ENCODE measurements at places on chromosomes 16 and 17.

GRCh38 chr16:14284930-14285512 is 213.9 kb downstream of the MRTFB start:
- no peak for DNase-seq

GRCh38 chr17:79991140-79991923 is 44.3 kb downstream of the TBC1D16 start:
- DNase-seq: peak; percentile 76

DNA sequence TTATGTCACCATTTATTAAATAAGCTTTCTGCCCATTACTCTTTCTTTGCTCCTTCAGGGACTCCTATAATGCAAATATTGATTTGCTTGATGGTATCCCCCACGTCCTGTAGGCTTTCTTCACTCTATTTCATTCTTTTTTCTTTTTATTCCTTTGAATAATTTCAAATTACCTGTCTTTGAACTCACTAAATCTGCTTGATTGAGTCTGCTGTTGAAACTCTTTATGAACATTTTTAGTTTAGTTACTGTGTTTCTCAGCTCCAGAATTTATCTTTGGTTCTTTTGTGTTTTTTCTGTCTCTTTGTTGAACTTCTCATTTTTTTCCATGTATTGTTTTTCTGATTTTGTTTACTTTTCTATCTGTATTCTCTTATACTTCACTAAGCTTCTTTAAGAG is 254.4 kb upstream of the CCL2 start:
- DNase-seq: no peak

GRCh38 chr16:56558024-56558747 is 6.7 kb upstream of the MT4 start:
- no peak for DNase-seq

DNA sequence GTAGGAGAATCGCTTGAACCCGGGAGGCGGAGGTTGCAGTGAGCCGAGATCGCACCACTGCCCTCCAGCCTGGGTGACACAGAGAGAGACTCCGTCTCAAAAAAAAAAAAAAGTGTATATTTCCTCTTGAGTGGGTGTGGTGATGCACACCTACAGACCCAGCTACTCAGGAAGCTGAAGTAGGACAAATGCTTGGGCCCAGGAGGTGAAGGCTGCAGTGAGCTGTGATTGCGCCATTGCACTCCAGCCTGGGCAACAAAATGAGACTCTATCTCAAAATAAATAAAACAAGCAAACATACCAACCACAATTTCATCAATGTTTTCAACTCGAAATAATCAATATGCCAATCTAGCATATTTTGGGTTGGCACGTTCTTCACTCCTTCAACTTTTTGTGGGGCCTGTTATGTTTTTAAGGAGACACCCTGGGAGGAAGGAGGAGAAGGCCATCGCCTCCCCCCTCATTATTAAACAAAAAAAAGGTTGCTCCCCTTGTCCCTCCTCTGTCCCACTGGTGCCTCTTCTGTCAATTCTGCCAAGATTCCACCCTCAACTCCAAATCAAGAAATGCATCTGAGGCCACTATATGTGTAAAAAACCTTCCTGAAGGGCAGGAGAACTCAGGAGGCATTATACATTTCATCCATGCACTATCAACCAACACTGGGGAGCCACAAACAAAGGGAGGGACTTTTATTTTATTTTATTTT is 52.4 kb upstream of the ATF7IP2 start:
- no peak for DNase-seq

DNA sequence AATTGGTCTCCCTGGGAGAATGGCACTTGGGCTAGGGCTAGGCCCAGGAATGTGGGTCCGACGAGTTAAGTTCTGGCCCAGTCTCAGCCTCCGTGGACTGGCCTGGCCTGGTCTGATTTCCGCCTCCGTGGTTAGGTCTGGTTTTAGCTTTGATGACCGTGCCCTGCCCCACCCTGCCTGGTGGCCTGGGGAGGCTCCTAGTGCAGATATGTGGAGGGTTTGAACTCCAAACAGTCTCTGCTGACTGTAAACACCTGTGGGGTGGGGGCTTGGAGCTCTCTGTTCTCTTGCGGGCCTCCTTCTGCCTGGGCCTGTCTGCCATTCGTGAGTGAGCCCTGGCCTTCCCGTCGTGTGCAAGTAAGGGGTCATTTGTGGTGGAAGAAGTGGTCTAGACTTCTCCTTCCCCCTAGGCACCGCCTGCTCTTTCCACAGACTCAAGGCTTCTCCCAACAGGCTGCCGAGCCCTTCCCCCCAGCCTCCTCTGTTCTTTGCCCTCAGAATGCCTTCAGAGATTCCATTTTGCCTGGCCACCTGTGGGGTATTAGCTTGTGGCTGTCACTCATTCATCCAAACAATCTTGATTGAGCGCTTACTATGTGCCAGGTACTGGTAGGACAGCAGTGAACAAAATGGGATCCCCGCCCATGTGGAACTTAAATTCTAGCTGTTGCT is 1.6 kb downstream of the ATP6V0C start:
- DNase-seq: no peak

GRCh38 chr17:48587276-48588073 is 2.6 kb downstream of the HOXB3 start:
- no peak for DNase-seq

GRCh38 chr17:39660397-39661385 is 4.5 kb upstream of the TCAP start:
- no peak for DNase-seq

DNA sequence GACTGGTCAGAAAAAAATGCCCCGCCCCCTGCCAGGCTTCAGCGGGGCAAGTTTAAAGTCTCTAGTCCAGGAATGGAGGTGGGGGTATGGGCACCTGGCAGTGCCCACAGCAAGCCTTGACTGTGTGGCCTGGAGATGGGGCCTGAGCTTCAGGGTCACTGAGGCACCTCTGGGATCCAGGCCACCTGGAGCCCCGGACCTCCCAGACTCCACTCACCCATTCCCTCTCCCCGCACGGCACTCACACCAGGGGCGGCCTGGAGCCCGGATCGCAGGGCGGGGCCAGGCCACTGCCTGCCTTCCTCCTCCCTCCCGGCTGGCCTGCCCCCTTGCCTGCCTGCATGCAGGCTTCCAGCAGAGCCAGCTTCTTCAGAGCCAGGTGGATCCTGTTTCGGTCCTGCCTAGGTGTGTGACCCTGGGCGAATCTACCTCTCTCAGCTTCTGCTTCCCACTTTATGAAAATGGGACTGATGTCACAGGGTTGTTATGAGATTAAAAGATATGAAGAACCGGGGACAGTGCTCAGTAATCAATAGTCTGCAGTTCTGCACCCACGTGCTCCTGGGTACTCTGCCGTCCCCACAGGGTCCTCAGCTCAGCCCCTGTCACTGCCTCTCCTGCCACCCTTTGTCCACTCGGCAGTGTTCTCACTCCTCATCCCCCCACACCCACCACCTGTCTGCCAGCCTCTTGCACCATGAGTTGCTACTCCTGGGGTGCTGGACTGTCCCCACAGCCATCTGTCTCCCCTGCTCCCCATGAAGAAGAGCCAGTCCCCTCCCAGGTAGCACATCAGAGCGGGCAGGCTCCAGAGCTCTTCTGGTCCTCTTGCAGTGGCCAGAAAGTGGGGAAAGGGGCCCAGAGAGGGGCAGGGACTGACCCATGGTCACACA is 1.2 kb upstream of the TCAP start:
- no peak for DNase-seq

- DNase-seq: no peak
Observed at GRCh38 chr16:77652399-77652798, 69.9 kb upstream of the NUDT7 start.

- no peak for DNase-seq
Observed at GRCh38 chr17:46974086-46974485, 5.0 kb downstream of the RPRML start.

DNA sequence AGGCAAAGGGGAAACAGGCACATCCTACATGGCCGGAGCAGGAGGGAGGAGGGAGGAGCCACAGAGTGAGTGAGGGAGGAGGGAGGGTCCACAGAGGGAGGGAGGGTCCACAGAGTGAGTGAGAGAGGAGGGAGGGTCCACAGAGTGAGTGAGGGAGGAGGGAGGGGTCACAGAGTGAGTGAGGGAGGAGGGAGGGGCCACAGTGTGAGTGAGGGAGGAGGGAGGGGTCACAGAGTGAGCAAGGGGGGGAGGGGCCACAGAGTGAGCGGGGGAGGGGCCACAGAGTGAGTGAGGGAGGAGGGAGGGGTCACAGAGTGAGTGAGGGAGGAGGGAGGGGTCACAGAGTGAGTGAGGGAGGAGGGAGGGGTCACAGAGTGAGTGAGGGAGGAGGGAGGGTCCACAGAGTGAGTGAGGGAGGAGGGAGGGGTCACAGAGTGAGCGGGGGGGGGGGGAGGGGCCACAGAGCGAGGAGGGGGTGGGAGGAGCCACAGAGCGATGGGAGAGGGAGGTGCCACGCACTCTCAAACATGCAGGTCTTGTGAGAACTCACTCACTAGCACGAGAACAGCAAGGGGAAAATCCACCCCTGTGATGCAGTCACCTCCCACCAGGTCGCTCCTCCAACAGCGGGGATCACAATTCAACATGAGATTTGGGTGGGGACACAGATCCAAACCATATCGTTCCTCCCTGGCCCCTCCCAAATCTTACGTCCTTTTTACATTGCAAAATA is 24.3 kb upstream of the CDH15 start:
- no peak for DNase-seq

DNA sequence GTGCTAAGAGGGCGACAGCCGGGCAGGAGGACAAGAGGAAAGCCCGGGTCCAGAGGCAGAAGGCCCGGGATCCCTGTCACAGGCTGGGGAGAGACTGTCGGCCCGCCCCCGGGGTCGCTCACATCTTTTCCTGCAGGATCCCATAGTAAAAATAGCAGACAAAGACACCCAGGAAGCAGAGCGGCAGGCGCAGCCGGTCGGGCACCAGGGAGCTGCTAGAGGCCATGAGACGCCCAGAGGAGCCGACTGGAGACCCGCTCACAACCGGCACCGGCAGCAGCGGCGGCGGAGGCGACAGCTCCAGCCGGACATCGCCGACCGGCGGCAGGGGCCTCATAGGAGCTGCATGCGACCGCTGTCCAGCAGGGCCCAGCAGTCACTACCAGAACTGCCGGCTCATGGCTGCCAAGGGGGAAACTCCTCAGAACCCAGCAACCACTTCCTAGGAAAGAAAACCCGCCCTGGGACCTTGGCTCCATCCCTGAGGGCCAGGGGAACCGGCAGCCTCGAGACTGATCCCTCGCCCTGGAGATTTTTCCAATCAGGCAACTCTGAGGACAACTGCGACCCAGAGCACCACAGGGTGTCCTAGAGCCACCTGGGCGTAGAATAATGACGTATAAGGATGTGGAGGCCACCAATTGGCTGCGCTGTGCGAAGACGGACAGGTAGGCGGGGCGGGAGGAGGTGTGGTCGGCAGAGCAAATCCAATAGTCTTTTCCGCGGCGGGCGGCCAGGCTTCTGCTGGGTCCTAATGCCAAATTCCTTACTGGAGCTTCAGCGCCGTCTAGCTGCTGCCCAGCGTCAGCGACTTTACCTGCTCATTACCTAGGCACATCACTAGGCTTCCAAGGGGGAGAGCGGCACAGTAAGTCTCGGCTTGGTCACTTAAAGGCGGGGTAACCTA is at the start of gene SLC35B1:
Gene SLC35B1 (minus strand): TSS at position 357 of the 907 bp plus-strand sequence. CDS start 131 bp downstream, at position 226.
- peak; percentile 96 for DNase-seq

DNA sequence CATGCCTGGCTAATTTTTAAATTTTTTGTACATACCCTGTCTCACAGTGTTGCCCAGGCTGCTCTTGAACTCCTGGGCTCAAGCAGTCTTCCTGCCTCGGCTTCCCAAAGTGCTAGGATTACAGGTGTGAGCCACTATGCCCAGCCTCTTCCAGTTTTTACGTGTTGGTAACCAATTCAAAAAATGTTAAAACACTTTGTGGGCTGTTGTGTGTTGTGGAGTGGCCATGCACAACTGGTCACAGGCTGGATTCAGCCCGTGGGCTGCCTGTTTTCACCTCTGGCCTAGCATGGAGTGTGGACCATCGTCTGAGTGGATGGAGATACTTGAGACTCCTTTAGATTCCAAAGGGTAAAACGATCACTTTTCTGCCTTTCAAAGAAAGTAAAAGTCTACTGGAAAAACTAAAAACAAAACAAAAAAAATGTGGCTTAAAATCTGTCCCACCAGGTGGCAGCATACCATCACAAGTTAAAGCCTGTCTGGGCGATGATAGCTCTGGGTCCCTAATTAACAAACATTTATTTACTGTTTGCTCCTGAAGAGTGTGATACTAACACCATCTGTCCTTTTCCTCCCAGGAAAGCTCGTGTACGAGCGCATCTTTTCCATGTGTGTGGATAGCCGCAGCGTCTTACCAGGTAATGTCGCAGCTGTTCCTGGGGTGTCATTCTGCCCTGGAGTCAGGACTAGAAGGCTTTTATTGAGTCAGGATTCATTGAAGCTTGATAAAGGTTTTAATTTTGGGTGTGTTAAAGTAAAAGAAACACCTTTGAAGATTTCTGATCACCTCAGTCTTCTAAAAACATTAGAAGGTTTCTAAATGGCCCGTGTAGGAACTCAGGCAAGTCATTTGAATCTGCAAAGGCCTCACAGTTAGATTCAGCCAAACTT is 45.8 kb downstream of the VPS35L start:
- no peak for DNase-seq

- no peak for DNase-seq
Observed at GRCh38 chr16:68973611-68974120, 130.3 kb downstream of the TANGO6 start.

DNA sequence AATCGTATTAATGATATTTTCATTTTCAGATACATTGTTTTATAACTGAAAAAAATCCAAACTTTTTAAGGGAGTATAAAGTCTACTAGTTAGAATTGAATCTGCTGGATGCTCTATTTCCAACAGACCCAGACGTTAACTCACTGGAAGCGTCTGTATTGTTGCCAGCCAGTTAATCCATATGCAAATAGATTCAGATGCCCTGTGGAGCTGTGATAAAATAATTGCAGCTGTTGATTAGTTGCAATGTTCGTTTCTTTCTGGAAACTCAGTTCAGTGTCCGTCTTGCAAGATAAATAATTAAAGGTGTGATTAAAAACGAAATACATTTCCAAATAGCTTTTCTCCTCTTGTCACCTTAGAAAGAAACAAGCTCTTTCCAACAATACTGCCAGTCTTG is 5.1 kb upstream of the GNA13 start:
- no peak for DNase-seq

GRCh38 chr17:74759941-74760340 is 11.5 kb downstream of the NHERF1 start:
- DNase-seq: no peak

DNA sequence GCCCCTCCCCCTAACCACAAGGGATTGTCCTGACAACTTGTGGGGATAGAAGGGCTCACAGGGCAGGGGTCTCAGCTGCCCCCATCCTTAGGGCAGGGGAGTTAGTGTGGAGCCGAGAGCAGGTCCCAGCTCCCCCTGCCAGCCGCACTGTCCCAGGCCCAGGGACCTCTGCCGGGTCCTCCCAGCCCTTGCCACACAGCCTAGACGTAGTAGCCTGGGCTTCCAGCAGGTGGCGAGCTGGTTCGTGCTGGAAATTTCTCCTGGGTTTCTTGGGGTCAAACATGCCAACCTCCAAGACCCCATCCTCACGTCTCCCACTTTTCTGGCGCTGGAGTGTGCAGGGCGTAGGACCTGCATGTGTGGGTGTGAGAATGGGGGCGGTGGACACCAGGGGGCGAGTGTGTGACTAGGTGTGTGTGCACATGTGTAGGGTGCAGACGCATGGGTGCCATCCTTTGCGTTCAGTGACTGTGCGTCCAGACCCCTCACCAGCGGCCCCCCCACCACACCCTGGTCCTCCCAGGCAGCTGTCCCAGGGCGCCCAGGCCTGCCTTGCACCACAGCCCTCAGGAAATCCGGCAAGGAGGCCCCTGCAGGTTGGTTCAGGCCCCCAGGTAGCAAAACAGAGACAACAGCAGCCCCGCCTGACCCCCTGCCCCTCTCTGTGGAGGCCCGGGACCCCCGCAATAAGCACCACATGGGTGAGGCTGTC is 29.5 kb downstream of the SBK1 start:
- DNase-seq: no peak
